ENCODE measurements at places on chromosomes 1 and 21.

DNA sequence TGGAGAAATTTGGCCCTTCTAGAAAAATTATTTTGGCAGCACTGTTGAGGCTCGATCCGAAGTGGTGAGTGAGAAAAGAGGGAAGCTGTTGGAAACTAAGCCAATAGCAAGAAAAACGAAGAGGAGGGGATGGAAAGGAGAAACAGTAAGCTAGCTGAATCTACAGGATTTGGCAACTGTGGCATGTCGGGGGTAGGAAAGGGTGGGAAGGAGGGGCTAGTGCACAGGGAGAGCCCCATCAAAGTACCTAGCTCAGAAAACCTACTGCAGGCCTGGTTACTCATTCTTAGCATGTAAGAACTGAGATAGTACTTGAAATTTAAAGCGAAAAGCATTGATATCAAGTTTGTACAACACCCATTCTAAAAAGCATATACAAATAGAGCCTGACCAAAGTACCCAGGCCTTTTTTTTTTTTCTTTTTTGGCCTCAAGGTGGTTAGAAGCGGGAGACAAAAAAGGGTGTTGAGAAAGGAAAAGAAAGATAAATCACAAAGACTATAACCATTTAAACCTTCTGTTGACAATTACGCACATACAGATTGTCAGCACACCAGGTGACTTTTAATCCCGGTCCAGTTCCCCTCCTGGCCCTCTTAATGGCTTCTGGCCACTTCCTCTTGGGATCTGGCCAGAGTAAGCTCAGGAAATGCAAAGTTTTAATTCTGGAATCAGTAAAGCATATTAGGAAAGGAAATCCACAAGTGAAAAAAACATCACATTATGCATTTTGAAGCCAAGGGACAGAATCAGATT is 50.4 kb downstream of the SLC16A1 start:
- DNase-seq, result no peak

GRCh38 chr1:103958699-103959098 is 209.0 kb downstream of the AMY1C start:
- DNase-seq, result no peak

GRCh38 chr1:65180977-65181376 is 33.0 kb downstream of the AK4 start:
- DNase-seq, result no peak

- DNase-seq, result no peak
Observed at GRCh38 chr1:10865518-10866320, 69.3 kb upstream of the CASZ1 start.

- no peak for DNase-seq
Observed at GRCh38 chr1:5720484-5720883, 271.7 kb downstream of the NPHP4 start.

GRCh38 chr1:54833121-54833520 is 32.0 kb upstream of the TTC22 start:
- DNase-seq, result no peak

DNA sequence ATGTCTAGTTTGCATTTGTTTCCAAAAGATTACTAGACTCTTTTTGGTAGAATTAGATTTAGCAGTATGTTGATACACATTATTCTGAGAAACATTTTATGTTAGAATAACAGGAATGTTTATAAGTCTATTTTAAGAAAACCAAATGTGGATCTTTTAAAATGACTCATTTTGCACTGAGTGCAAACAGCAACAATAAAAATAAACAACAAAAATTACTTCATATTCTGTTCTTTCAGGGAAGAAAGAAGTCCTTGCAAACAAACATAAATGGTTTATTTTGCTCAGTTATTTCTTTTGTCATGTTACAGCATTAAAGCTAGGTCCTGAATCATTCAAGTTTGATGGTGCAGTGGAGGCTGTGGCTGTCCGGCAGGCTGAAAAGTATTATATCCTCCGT is 106.8 kb upstream of the TENT5C start:
- DNase-seq, result no peak

GRCh38 chr1:39751595-39751994 is 12.9 kb downstream of the PPIE start:
- DNase-seq, result no peak

GRCh38 chr1:66585002-66585401 is 51.0 kb downstream of the SGIP1 start:
- DNase-seq, result no peak

- DNase-seq, result no peak
Observed at GRCh38 chr1:28591708-28592320, at the start of gene RAB42. Gene RAB42 (plus strand): TSS chr1:28592265. CDS start chr1:28592512, 247 bp downstream.

GRCh38 chr1:246418565-246419312 is 88.3 kb downstream of the SMYD3 start:
- no peak for DNase-seq

DNA sequence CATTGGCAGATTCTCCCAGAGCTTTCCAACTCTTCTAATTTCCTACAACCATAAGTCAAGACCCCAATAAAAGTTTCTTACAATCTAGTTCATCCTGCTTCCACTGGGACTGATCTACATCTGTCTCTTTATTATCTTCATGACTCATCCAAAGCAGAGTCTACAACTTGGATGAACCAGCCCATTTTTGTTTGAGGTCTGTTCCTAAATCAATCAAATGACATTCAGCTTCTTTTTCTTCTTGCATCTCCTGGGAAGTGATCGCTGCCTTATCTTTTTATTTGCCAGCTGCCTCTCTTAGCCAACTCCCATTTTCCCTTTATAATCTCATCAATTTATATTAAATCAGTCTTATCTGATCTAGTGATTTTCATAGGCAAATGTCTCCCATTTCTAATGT is 105.6 kb downstream of the ERG start:
- no peak for DNase-seq

DNA sequence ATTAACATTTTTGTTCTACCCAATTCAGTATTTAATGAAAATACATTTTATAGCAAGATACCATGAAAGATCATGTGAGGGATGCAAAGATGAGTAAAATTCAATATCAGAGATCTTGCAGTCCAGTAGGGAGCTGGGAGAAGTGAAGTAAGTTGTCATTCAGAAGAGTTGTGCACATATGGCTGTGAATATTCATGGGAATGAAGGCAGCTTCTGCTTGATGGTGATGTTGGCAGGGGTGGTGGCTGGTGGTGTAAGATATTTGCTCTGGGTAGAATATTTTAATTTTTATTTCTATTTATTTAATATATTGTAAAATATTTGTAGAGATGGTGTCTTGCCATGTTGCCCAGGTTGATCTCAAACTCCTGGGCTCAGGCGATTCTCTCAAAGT is 72.0 kb upstream of the GCLM start:
- no peak for DNase-seq

- DNase-seq, result no peak
Observed at GRCh38 chr1:57401671-57402070, 22.2 kb downstream of the DAB1 start.

DNA sequence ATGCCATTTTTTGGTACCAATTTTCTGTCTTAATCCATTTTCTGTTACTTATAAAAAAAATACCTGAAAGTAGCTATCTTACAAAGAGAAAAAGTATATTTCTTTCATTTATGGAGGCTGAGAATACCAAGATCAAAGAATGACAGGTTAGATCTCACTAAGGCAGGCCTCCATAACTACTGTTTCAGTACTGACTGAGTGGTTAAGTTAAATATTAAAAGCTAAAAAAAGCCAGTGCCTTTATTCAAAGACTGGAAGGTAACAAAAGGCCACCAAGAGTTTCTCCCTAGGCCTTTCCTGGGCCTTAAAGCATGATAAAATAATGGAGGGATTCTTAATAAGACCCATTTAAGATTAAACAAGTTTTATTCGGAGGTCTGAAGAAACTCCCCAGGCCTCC is 687.7 kb upstream of the ADGRL4 start:
- no peak for DNase-seq

GRCh38 chr21:43777953-43778352 is 1.8 kb upstream of the CSTB start:
- no peak for DNase-seq

DNA sequence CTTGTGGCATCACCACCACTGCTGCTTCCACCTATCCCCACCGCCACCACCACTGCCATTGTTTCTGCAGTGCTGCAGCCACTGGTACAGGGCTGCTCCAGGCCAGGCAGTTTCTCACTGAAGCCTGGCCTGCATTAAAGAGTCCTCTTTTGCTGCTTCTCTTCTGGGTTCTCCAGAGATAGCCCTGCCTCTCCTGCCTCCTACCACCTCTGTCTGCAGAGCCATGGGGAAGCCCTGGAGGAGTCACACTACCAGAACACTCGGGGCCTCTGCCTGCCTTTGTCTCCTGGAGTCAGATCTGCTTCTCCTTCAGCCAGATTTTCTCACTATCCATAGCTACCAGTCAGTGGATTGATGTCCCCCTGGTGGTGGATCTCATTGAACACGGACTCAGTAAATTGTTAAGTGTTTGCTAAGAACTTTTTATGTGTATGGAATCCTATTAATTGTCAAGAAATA is 37.7 kb upstream of the DDAH1 start:
- no peak for DNase-seq

DNA sequence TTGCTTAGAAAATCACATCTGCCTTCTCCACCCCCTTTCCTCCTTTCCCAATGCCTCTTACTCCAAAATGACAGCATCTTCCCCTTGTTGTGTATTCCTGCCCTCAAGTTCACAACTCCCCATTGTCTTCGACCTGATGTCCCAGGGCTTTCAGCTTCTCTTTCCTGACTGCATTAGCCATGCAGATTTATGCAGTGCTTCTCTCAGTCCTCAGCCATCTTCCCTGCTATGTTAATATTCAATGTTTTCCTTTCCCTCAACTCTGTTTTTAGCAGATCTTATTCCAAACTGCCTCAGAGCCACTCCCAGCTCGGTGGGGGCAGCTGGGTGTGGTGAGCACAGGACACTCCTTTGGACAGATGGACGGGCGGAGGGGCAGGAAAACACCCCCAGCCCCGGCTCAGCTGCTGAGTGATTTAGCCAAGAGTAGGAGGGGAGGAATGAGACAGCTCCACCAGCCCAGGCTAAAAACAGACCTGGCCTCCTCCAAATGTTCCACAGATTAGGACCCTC is 71.0 kb downstream of the CD2 start:
- no peak for DNase-seq

DNA sequence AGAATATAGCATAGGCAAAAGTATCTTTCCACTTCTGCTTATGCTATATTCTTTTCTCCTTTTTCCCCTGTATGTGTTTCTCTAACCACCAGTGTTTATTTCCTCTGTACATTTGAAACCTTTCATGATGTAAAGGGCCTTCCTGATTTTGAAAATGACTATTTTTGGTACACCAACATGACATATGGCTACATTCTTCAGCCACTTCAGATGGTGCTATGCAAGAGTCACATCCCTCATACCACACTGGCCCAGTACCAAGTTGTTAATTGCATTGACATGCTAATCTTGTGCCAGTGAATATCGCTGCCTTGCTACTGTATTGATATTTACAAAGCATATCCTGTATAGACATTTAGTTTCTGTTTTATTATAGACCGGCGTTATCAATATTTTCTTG is 408.7 kb downstream of the NCAM2 start:
- DNase-seq, result no peak

DNA sequence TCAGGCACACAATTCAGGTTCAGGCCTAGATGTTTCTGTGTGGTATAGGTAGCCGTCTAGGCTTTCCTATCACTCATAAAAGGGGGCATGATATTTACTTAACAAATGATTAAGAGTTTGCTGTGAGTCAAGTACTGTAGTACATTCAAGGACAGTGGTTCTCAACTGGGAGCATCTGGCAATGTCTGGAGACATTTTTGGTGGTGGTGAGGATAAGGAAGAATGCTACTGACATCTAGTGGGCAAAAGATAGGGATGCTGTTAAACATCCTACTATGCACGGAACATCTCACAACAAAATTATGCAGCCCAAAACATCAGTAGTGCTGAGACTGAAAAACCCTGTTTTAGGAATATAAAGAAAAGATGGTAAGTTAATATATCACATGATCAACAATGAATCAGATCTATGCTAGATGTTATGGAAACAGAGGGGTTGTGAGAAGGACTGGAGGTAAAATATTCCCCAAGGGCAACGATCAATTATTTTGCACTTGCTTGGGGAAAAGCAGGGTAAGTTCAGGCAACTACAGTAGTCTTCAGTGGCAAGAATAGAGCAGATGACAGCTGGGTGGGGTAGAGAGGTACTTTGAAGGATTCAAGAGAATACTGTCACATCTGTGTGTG is 4.9 kb downstream of the DNTTIP2 start:
- peak; percentile 8 for DNase-seq

DNA sequence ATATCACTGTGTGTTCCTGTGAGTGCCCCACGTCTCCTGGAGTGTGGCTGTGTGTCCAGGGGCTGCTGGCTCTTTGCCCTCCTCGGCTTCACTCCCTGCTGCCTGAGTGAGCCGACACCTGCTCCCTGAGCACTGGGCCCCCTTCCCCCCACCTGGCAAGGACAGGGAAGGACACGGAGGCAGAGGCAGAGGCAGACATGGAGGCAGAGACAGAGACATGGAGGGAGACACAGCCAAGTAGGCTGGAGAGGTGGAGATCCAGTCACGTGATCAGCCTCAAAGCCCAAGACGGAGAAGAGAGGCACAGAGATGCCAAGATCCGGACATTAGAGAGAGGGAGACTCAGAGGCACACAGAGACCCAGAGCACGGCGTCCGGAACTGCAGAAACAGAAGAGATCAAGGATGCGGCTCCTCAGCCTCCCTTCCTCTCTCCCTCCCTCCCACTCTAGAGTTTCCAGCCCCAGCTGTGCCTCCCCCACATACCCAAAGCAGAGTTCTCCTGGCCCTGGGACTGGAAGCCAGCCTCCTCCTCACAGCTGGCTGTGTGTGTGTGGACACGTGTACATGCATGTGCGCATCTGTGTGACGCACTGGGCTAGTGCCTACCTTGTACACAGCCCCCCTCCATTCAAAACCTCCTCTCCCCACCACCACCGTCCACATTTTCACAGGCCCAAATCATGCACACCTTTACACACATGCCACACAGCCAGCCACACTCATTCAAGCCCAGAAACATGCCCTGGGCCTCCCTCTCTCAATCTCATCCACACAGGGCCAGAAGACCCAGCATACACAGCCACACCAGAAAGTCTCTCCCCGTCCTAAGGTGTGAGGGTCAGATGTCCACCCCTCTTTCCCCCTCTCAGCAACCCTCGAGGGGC is 39.1 kb upstream of the WASF2 start:
- no peak for DNase-seq

DNA sequence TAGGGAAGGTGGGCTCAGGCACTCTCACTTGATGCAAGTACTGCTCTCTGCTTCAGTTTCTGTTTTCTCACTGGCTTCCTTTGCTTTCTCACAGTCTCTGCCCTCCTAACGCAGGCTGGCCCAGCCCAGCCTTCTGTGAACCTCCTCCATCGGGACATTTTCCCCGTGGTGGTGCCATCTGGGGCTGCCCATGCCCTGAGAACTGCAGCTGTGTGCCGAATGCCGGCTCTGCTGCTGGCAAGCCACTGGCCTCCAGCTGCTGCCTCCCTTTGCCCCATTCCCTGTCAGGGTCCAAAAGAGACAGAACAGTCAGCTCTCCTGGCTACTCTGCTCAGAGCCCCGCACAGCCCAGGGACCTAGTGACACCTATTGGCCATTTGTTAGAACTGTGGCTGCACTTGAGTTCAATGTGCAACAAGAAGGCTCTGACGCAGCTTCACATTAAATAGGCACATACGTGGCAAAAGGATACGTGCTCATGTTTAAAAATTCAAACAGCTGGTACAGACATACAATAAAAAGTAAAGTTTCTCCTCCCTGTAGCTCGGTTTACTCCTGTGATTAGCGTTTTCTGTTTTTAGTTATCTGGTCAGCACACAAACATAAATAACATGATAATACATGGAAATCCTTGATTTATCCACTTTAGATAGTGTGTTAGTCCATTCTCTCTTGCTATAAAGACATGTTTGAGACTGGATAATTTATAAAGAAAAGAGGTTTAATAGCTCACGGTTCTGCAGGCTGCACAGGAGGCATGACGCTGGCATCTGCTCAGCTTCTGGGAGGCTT is 46.6 kb downstream of the FCRL5 start:
- DNase-seq, result no peak

GRCh38 chr21:33569991-33570390 is 18.5 kb downstream of the DONSON start:
- DNase-seq, result no peak
